ENCODE measurements at places on chromosomes 4 and X.

GRCh38 chr4:69831646-69832325, 28.2 kb downstream of the SULT1E1 start:
- no peak for DNase-seq

DNA sequence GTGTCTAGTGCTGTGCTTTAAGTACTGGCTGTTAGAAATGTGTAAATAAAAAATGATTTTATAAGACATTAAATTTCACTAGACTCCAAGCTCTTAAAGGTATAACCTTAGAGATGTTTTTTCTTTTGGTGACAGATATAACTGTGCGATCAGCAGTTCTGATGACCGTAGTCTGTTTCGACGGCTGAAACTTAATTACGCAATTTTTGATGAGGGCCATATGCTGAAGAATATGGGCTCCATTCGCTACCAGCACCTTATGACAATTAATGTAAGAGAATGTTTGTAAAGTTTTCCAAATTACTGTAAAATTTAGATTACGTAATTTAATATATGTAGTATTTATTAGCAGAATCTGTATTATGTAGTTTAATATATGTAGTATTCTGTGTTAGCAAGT, 66.4 kb downstream of the HPGDS start:
- no peak for DNase-seq

DNA sequence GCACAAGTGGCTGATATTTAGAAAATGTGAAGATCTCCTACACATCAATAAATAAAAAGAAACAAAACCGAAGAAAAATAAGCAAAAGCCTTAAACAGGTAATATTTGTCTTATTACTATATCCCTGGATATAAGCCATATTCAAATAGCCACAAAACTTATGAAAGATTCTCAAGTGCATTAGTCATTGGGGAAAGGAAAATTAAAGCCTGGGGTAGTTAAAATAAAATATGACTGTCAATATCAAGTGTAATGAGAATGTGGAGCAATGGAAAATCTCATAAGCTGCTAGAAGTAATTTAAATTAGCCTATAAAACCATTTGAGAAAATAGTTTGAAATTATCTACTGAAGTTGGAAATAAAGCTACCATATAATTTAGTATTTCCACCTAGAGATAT, 399.9 kb downstream of the GASK1B start:
- no peak for DNase-seq

- no peak for DNase-seq
These were observed 3.9 kb upstream of the CXCL13 start for GRCh38 chr4:77601614-77602187.

- DNase-seq: no peak
These were observed 181.4 kb upstream of the HCCS start for GRCh38 chrX:10929747-10930146.
